ENCODE measurements at places on chromosomes 6 and 20. TPM values are rescaled to one million over a fixed set of nuclear protein-coding genes. Genes with fewer than 3 reads are reported as not detected.

RALGAPA2 gene
- total RNA-seq = 60.9 TPM

GSTA2 gene
- total RNA-seq = not detected

PTCRA gene
- total RNA-seq = not detected

DNA sequence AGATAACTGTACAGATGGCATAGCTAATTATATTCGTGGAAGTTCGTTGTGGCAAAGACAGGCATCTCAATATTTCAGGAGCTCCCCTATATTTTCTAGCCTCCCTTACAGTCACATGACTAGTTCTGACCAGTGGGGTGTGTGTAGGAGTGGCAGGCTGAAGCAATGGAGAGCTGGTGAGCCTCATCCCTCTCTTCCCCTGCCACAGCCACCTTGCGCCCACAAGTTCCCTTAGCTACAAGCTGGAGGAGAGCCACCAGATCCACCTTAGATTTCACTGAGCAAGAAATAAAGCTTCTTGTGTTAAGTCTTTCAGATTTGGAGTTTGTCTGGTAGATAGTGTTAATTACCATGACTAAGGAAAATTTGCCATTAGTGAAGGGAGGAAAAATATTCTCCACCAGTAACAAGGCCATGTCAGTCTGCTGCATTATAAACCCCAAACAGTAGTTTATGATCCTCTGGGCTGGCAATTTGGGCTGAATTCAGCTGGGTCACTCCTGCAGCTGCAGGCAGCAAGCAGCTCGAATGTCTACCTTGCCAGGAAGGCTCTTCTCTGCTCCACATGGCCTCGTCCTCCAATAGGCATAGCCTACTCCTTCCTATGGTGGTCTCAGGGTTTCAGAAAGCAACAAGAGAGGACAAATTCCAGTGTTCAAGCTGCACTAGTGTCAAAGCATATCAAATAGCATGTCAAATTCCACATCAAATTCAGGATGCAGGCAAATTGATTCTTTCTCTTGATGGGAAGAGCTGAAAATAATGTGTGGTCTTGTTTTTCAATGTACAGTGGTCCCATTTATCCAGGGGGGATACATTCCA is 7.4 kb upstream of the RBCK1 start:
- DNase-seq = no peak

DNA sequence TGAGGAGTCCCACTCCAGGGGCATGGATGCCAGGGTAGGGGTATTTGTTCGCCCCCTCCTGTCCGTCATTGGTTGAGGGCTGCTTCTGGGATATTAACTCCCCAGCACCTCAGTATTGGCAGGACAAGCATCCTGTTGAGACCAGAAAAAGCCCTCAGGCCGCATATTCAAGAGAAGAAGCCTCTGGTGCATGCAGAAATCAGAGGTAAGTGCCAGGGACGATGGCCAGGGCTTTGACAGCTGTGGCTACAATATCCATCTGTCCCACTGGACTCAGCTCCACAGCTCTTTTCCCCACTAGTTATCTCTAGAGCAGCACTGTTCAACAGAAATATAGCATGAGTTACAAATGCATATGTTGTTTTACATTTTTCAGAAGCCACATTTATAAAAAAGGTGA is 651.3 kb downstream of the KIF16B start:
- peak; percentile 29 for DNase-seq

DNA sequence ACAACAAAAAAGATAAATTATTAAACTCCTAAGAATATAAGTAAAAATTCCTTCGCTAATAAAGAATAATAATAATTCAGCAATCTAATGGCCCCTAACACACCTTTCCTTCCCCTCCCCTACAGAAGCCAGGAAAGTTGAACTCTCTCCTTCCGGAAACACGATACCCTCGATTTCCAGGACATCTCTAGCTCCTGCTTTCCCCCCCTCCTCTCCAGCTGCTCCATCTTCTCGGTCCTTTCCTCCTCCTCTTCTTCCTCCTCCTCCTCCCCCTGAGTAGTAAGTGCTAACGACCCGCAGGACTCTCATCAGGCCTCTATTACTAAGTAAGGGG is 603 bp downstream of the TASP1 start:
- DNase-seq = no peak

DNA sequence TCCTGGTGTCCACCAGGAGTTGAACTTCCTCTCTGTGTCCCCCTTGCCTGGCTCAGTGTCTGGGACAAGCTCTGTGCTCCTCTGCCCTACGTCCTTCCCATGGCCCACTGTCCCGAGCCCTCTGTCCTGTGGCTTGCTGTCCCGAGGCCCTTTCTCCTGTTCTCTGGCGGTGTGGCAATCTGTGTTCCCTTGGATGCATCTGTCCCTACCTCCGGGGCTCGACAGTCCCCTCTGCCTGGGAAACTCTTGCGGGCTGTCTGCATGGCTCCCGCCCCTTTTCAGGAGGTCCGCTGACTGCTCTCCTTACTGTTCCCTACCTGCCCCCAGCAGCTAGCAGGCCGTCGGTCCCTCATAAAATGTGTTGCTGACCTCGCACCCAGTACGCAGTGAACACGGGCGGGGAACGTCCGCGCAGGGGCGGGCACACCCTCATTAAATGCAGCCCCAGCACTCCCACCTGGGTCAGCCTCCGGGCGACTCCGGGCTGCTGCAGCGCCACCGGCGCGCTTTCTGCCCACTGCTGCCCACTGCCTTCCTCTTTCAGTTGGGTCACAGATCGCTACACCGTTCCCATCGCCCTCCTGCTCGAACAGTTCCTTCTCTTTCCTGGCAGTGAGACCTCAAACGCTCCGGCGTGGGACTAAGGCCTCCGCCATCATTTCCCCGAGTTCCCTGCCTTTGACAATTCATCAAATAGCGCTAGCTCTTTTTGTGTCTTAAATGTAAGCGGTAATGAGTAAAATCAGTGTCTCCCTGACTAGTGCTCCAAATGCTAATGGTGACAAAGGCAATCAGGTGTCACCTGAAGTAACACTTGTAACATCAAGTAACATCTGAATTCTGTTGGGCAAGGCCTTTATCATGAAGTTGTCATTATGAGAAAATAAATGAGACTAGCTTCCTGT is 60.5 kb downstream of the RSPH3 start:
- no peak for DNase-seq

DNA sequence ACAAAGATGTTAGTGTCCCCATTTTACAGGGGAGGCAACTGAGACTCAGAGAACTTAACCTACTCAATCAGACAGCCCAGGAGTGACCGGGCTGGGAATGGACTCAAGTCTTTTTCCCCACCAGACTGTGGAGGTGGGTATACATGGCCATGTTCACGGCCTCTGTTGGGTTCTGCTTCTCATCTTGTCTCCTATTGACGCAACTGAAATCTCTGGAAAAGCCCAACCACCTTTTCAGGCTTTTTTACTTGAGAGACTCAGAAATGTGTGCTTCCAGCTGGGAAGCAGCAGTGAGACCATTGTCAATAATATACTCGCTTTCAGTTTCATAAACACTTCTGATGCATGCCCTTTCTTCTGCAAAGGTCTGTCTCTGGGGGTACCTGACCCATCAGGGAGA is 70.7 kb downstream of the SOBP start:
- no peak for DNase-seq

GRCh38 chr6:42417641-42418112 is 34.0 kb downstream of the TRERF1 start:
- no peak for DNase-seq

GRCh38 chr6:35128496-35128895 is 12.6 kb downstream of the TCP11 start:
- DNase-seq = no peak

- no peak for DNase-seq
These were observed 199.3 kb downstream of the BACH2 start for GRCh38 chr6:90097356-90097755.

- no peak for DNase-seq
These were observed 180.5 kb downstream of the JARID2 start for GRCh38 chr6:15426395-15426794.

All from glutamatergic neuron (in vitro differentiated cells).